ENCODE measurements at places on chromosomes 6 and 20.

DNA sequence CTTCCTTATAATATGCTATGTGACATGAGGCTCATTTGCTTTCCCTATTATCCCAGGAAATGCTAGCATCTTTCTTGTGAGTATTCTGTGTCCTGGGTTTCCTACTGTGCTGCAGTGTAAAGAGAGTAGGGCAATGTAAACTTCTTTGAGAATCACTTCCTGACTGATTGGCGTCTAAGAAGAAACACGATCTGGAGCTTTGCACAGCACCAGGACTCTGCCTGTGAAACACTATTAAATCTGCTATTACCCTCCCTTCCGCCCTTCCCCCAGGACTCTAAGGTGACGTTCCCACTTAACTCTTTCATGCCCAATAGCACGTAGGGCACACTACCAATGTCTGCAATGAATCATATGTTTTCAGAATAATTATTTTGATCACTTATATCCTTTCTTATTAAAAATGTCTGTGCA lies 607.3 kb upstream of the CITED2 start:
- no peak for DNase-seq

- no peak for DNase-seq
Observed at GRCh38 chr6:166752928-166753721, 126.1 kb upstream of the RPS6KA2 start.

DNA sequence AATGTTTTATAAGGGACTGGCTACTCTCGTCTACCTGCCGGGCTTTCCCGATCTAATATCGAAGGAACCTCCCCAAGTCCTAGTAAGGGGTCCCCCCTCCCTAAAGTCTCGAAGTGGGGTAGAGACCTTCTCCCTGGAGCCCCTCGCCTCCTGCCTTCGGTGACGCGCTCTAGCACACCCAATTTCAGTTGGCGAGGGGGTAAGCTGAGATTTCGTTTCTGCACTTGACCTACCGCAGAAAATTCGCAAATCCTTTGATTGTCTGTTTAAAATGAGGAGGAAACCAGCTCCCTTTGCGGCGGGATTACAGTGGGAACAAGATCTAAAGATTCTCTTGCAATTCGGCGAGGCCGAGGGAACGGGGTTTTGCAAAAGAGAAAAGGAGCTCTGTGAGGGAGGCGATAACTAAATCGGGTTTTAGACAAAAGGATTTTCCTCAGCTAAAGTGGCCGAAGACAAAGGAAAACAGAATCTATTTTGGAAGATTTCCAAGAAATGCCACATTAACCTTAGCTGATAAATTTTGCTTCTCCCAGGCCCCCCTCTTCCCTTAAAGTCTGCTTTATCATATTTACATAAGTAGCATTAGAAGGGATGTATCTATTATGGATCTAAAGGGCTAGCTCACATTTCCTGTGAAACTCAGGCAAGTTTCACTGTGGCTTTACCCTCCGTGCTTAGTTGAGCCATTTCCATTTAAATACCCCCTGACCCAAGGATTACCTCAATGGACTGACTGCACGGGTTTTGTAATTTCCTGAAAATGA lies 8.4 kb downstream of the SIM1 start:
- DNase-seq = no peak

- no peak for DNase-seq
Observed at GRCh38 chr6:78089531-78089930, 436.7 kb downstream of the MEI4 start.

DNA sequence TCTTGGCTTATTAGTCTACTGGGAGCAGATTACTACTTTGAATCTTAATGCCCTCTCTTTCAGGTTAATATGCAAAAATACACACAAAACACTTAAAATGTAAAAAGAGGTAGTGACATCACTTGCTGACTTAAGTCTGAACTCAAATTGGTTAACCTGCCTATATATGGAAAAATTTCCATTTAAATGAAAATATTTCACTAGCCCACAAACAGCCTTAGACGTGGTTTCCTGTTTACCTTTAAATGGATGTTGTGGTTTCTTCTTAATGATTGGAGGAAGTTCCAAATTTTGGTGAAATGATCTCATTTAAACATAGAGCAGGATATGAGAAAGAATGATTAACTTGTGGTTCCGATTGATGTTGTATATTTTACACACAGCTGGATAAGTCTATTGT lies 553.7 kb downstream of the CD109 start:
- no peak for DNase-seq

Data from urinary bladder (tissue), 4 donors.